NCI-H524 treated with DMSO at 0.1 percent for 48 hours (cell line): ENCODE measurements at places on chromosomes 16 and 17.

GRCh38 chr16:77955127-77955526 is 67.2 kb upstream of the CLEC3A start:
- DNase-seq, result no peak

GRCh38 chr17:41004397-41004796 is 4.5 kb downstream of the KRTAP3-1 start:
- no peak for DNase-seq

DNA sequence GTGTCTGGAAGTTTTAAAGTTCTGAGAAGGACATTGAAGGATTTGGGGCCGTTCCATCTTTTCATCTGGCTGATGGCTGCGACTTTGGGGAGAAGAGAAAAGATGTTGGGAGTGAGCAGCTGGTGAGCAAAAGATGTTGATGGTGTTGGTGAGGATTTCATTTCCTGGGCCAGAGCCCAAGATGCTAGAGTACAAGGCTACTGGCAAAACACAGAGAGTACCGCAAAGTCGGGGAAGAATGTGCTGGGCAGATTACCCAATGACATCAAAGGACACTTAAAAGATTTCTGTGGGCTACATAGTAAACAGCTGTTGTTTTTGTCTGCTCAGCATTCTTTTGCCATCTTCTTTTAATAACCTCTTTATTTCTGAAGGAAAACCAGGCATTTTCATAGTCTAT is 49.4 kb upstream of the GAS7 start:
- no peak for DNase-seq

- no peak for DNase-seq
Measured at GRCh38 chr16:47695756-47696155, 234.6 kb downstream of the PHKB start.
